Foreskin fibroblast (primary cell): ENCODE measurements at places on chromosomes 6 and 20.

DNA sequence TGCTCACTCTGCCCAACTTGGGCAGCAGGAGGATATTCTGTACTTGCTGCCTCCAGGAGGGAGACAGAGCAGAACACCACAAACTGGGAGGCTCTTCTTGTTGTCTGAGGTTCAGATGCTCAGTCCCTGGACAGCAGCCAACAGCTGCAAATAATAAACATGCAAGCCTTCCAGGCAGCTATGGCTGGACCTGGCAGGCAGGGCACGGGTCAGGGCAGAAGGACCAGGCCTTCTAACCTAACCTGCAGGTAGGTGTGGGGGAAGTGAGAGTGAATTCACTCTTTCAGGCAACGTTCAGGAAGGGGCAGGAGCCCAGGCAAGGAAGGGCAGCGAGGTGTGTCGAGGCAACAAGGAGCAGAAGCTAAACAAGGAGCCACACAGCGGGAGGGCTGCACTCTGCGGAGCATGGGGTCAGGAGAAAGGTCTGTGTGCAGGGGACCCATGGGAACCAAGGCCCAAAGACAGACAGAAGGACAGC, 31.5 kb downstream of the NINL start:
- DNase-seq: peak; percentile 91

DNA sequence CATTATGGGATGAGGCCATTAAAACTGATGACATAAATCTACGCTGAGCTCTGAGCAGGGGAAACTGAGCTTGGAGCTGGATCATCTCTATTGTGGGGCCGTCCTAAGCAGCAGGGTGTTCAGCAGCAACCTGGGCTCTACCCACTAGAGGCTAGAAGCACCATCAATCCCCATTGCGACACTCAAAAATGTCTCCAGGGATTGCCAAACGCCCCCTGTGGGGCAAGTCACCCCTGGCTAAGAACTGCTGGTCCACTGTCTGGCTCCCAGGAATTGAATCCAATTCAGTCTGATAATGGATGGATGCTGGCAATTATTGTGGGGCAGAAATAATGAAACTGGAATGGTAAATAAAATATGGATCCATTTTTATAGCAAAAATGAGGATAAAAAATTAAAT, 38.2 kb downstream of the PMEPA1 start:
- DNase-seq: no peak

DNA sequence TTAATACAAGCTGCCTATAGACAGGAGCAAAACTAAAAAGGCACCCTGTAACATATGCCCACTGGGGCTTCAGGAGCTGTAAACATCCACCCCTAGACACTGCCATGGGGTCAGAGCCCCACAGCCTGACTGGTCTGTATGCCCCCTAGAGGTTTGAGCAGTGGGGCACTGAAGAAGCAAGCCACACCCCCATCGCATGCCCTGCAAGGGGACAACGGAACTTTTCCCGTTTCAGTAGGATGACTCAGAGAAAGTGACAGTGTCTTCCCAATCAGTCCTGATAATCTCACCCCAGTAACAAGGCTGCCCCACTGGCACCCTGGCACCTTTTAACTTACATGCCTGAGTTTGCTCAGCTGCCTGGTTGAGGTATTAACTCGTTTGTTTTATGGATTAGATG, 35.9 kb downstream of the BEND3 start:
- no peak for DNase-seq

DNA sequence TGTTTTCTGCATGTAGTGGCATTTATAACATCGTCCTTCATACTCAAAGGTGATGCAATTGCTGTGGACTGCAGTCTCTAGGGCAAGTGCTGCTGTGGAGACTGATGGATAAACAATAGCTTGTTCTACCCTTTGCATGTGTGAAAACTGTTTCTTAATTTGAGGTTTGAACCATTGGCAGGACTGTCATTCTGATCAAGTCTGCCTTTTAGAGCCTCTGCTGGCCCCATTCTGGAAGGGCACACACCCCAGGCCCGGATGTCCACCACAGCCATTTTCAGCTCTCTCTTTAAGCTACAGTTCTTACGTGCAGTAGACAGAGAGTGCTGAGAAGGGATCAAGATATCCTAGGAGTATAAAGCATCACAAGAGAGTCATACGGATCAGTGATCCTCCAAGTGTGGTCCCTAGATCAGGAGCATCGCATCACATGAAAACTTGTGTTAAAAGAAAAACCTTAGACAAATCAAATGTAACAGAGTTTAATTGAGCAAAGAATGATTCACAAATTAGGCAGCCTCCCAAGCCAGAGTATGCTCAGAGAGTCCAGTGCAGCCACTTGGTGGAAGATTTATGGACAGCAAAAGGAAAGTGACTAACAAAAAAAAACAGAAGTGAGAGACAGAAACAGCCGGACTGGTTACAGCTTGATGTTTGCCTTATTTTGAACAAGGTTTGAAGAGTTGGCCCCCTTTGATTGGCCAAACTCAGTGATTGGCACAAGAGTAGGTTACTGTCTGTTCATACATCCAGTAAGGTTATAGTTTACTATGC, 52.0 kb downstream of the FRK start:
- DNase-seq: peak; percentile 82

DNA sequence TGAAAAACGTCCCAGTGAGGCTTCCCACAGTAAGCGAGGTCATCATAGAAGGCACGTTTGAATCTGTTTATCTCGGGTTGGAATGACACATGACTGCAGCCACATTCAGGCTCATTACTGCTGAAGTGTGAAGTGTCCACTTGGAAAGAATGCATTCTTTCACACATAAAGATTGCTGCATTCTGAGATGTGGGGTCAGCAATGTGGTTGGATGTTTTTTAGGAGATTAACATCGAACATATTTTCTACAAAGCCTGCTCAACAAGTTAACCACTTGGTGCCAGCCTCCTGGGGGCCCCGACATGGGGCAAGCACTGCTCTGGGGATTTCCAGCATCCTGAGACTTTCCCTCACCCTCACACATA, 79.9 kb downstream of the BMP6 start:
- no peak for DNase-seq

- DNase-seq: no peak
Observed at GRCh38 chr6:35411066-35411465, 41.1 kb upstream of the FANCE start.

DNA sequence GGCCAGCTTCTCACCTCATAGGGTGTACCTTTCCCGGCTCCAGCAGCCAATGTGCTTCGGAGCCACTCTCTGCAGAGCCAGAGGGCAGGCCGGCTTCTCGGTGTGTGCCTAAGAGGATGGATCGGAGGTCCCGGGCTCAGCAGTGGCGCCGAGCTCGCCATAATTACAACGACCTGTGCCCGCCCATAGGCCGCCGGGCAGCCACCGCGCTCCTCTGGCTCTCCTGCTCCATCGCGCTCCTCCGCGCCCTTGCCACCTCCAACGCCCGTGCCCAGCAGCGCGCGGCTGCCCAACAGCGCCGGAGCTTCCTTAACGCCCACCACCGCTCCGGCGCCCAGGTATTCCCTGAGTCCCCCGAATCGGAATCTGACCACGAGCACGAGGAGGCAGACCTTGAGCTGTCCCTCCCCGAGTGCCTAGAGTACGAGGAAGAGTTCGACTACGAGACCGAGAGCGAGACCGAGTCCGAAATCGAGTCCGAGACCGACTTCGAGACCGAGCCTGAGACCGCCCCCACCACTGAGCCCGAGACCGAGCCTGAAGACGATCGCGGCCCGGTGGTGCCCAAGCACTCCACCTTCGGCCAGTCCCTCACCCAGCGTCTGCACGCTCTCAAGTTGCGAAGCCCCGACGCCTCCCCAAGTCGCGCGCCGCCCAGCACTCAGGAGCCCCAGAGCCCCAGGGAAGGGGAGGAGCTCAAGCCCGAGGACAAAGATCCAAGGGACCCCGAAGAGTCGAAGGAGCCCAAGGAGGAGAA, 10.5 kb downstream of the GNAS-AS1 start:
- no peak for DNase-seq

DNA sequence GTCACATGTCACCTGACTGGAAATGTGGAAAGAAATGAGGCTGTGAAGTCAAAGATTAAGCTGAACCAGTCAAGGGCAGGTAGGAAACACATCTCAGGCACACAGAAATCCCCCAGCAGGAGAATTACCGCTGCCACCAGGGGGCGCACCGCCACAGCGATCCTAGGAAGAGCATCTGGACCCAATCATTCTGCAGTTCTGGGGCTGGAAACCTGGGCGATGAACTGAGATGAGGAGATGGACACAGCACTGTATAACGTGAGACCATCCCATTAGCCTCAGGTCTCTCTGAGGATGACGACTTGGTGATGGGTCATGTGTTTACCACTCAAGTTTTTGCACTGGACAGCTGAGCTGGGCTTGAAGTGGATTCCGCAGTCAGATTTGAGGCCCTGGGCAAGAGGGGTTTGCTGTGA, 6.5 kb upstream of the SLC24A3 start:
- peak; percentile 81 for DNase-seq

- no peak for DNase-seq
Observed at GRCh38 chr20:57974863-57975262, 253.6 kb downstream of the ANKRD60 start.

DNA sequence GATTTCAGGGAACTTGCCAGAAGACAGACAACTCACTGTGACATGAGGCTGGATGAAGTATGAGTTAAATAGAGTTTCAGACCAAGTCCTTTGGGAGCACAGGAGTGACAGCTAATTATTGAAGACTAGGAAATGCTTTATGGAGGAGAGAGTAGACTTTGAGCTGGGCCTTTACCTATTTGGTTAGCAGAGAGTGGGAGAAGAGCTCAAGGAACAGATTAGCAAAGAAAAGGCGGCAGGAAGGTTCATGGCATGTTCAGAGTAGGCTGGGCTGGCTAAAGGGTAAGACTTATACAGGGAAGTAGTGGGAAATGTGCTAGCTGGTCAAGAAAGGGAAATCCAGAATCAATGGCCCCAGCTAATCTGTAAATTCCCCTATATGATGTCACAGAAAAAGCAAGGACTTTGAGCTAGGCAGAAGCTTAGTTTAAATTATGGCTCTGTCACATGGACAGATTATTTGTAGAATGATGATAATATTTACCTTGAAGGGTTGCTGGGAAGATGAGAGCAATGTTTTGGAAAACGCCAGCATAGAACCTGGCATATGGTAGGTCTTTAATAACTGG, 19.0 kb downstream of the CEP250 start:
- no peak for DNase-seq

- no peak for DNase-seq
Observed at GRCh38 chr6:34095136-34095505, 50.8 kb downstream of the GRM4 start.
